ENCODE measurements at places on chromosomes 11 and 22. TPM values are rescaled to one million over a fixed set of nuclear protein-coding genes. Genes with fewer than 3 reads are reported as not detected.

DNA sequence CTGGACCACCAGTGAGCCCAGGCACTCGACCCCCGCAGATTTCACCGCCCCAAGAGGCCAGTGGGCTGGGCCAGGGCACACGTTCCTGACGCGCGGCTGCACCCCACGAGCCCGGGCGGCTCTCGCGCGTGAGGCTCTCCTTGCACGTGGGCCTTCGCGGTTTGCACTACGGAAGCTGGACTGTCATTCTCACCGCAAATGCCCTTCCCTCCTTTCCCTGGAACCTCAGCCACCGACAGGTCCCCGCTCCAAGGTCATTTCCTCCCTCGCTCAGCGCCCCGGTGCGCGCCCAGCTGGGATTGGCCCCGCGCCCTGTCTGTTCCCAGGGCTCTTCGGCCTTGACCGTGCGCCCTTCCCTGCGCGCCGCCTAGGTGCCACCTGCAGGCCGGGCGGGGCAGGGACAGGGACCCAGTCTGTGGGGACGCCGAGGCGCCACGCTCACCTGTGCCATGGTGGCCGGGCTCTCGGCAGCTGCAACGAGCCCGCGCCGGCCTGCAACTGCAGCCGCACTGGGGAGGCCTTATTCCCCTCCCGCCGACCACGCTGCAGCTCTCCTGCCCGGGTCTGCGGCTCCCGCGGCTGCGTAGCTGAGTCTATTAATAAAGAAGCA is 2.1 kb upstream of the CPT1A start:
- no peaks in the 10 kb centered on the region for H3K36me3 ChIP-seq
- peak overlapping the region; percentile 73 for H3K4me3 ChIP-seq
- H3K27me3 ChIP-seq, result peaks cover 26% of the 10 kb centered on the region
- H3K27ac ChIP-seq, result no peak overlapping the region
- no peaks in the 10 kb centered on the region for H3K4me1 ChIP-seq

Gene SSH3
- 44.2 TPM for total RNA-seq

DNA sequence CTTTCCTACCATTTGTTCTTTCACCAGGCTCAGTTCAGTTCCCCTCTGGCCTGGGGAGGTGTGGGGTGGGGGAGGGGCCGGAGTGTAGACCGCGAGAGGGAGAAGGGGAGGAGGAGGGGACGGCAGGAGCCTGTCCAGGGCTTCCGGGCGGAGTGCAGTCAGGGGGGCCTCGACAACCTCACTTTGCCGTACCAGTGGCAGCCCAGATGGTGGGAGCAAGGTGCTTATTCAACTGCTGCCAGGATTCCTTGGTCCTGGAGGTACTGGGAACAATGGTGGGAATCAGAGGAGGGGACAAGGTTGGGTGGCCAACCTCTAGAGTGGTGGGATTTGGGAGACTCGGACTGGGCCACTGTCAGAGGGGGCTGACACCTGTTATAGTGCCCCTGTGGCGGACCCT is 1.2 kb downstream of the BACE1 start:
- DNase-seq, result no peak
- H3K36me3 ChIP-seq, result no peaks in the 10 kb centered on the region
- H3K27me3 ChIP-seq, result no peaks in the 10 kb centered on the region
- no peak overlapping the region for H3K27ac ChIP-seq
- H3K4me3 ChIP-seq, result peak overlapping the region; percentile 79
- H3K4me1 ChIP-seq, result no peaks in the 10 kb centered on the region

GRCh38 chr11:21059879-21060278 is 390.5 kb downstream of the NELL1 start:
- DNase-seq, result no peak
- H3K36me3 ChIP-seq, result peaks cover 10% of the 10 kb centered on the region
- no peak overlapping the region for H3K4me3 ChIP-seq
- no peaks in the 10 kb centered on the region for H3K27me3 ChIP-seq
- H3K4me1 ChIP-seq, result no peaks in the 10 kb centered on the region

Gene ABCG4
- total RNA-seq, result 1.2 TPM

Gene CCDC87
- 0.88 TPM for total RNA-seq

Gene C2CD2L
- total RNA-seq, result 5.5 TPM

- H3K4me1 ChIP-seq, result no peaks in the 10 kb centered on the region
- H3K4me3 ChIP-seq, result no peak overlapping the region
- no peaks in the 10 kb centered on the region for H3K36me3 ChIP-seq
- no peak for DNase-seq
- no peaks in the 10 kb centered on the region for H3K27me3 ChIP-seq
These were observed 36.2 kb downstream of the UVRAG start for GRCh38 chr11:75851203-75851602.

Gene IL18
- 0.31 TPM for total RNA-seq

GRCh38 chr11:17744151-17744940 is 9.8 kb downstream of the KCNC1 start:
- no peaks in the 10 kb centered on the region for H3K27me3 ChIP-seq
- H3K27ac ChIP-seq, result no peak overlapping the region
- no peak for DNase-seq
- no peaks in the 10 kb centered on the region for H3K4me1 ChIP-seq

DNA sequence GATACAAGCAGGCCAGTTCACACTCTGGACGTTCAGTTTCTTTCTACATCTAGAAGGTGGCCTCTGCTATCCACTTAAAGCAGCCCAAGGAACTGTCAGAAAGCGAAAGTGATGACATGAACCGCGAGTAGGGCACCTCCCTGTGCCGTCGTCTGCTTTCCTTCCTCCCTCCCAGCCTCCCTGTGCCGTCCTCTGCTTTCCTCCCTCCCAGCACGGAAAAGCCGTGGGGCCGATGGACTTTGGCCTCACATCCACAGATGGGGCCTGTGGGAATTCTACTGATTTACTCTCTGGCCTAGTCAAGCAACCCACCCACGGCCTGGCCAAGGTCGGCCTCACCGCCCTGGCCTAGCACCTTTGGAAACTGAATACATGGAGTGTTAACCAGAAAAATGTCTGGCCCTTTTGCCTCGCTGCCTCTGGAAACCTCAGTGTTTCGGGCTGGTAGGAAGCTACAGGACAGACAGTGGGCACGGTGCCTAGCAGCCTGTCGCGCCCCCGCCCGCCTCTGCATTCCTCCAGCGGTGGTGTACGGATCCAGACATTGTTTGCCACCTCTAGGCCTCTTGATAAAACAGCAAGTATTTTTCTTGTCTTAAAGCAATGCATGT is 14.2 kb downstream of the PEX26 start:
- no peak for DNase-seq
- no peak overlapping the region for H3K4me3 ChIP-seq
- peaks cover 34% of the 10 kb centered on the region for H3K36me3 ChIP-seq
- no peaks in the 10 kb centered on the region for H3K4me1 ChIP-seq
- H3K27ac ChIP-seq, result no peak overlapping the region

Measured in H9 (cell line).